ENCODE measurements at places on chromosomes 6 and 20. TPM values are rescaled to one million over a fixed set of nuclear protein-coding genes. Genes with fewer than 3 reads are reported as not detected.

The SLCO4A1 gene
- total RNA-seq, result 65.4 TPM

The WFDC5 gene
- total RNA-seq, result not detected

The CNR1 gene
- total RNA-seq, result not detected

The RPP21 gene
- total RNA-seq, result 42.3 TPM

The TMEM63B gene
- 16.0 TPM for total RNA-seq

The HCK gene
- not detected for total RNA-seq

The SLC17A2 gene
- total RNA-seq, result not detected

The C6orf163 gene
- 1.4 TPM for total RNA-seq

The C20orf204 gene
- total RNA-seq, result 2.6 TPM

The SLC17A3 gene
- not detected for total RNA-seq

The SYNDIG1 gene
- total RNA-seq, result not detected

The WFDC9 gene
- total RNA-seq, result not detected

The KIAA1755 gene
- total RNA-seq, result not detected

The RAMACL gene
- total RNA-seq, result 0.17 TPM

The RIPOR2 gene
- 21.0 TPM for total RNA-seq

The OPN5 gene
- not detected for total RNA-seq

The CALHM6 gene
- 5.3 TPM for total RNA-seq

The FOXP4 gene
- 23.6 TPM for total RNA-seq

The SLC35D3 gene
- not detected for total RNA-seq

The TRAPPC3L gene
- total RNA-seq, result not detected

The SCRT2 gene
- total RNA-seq, result not detected

The XKR7 gene
- total RNA-seq, result 0.02 TPM

The MGME1 gene
- 30.2 TPM for total RNA-seq

The EPHA7 gene
- total RNA-seq, result not detected

The ZNF334 gene
- 2.6 TPM for total RNA-seq

The DPPA5 gene
- not detected for total RNA-seq

The TCF15 gene
- not detected for total RNA-seq

The MYL9 gene
- total RNA-seq, result 0.17 TPM

The BPIFB4 gene
- not detected for total RNA-seq

The PRIM2 gene
- 38.1 TPM for total RNA-seq

The CLDN20 gene
- not detected for total RNA-seq

The SLC32A1 gene
- not detected for total RNA-seq

The SPAG4 gene
- total RNA-seq, result 4.7 TPM

The ANKEF1 gene
- total RNA-seq, result 1.9 TPM

The C4A gene
- 3.7 TPM for total RNA-seq

The UCKL1 gene
- total RNA-seq, result 35.2 TPM

The SIRPD gene
- total RNA-seq, result not detected

The NOTCH4 gene
- total RNA-seq, result 1.4 TPM

The MYCT1 gene
- total RNA-seq, result not detected

The PLA2G7 gene
- total RNA-seq, result not detected

The MYLK4 gene
- 0.25 TPM for total RNA-seq

The TSBP1 gene
- total RNA-seq, result not detected

The IRAK1BP1 gene
- total RNA-seq, result 2.6 TPM

The MLN gene
- not detected for total RNA-seq

The NHLRC1 gene
- total RNA-seq, result 0.23 TPM

The KIF13A gene
- total RNA-seq, result 0.19 TPM

The NOL4L gene
- 9.9 TPM for total RNA-seq

The IMPG1 gene
- total RNA-seq, result not detected

The HSPA12B gene
- total RNA-seq, result not detected

The HFE gene
- 0.89 TPM for total RNA-seq

Measured in activated CD8-positive, alpha-beta memory T cell treated with anti-CD3 and anti-CD28 coated beads for 36 hours (primary cell).